WTC11 (cell line): ENCODE measurements at places on chromosomes 12 and 14. TPM values are rescaled to one million over a fixed set of nuclear protein-coding genes. Genes with fewer than 3 reads are reported as not detected.

The GPHB5 gene
- not detected in 3 replicates for total RNA-seq

The TOMM20L gene
- total RNA-seq = not detected in 3 replicates

The CMA1 gene
- not detected in 3 replicates for total RNA-seq

The SOAT2 gene
- total RNA-seq = not detected in 3 replicates

The TSPAN8 gene
- total RNA-seq = 0.16 to 0.41 TPM (median 0.37 TPM) in 3 replicates

The CLBA1 gene
- total RNA-seq = 2.6 to 3.8 TPM (median 2.8 TPM) in 3 replicates

The MTERF2 gene
- total RNA-seq = 7.0 to 9.3 TPM (median 9.0 TPM) in 3 replicates

The LRTM2 gene
- 0.30 to 0.66 TPM (median 0.34 TPM) in 3 replicates for total RNA-seq

The POTEG gene
- total RNA-seq = not detected in 3 replicates

The ANO4 gene
- total RNA-seq = 1.8 to 2.6 TPM (median 2.2 TPM) in 3 replicates

The TPH2 gene
- total RNA-seq = 0.55 to 0.83 TPM (median 0.64 TPM) in 3 replicates

The RIPK3 gene
- total RNA-seq = 0.37 to 1.2 TPM (median 0.83 TPM) in 3 replicates

The SLC16A7 gene
- total RNA-seq = 2.7 to 4.1 TPM (median 3.4 TPM) in 3 replicates

The KSR2 gene
- total RNA-seq = 2.4 to 2.6 TPM (median 2.4 TPM) in 3 replicates

The PDE3A gene
- total RNA-seq = 2.2 to 2.8 TPM (median 2.3 TPM) in 3 replicates

DNA sequence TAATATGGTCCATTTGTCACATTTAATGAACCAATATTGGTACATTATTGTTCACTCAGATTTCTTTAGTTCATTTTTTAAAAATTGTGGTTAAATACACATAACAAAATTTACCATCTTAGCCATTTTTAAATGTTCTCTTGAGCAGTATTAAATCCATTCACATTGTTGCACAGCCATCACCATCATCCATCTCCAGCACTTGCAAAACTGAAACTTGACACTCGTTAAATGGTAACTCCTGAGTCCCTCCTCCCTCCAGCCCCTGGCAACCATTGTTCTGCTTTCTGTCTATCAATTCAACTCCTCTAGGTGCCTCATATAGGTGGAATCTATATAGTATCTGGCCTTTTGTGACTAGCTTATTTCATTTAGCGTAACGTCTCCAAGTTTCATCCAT, 86.4 kb downstream of the ACACB start:
- DNase-seq = no peak

DNA sequence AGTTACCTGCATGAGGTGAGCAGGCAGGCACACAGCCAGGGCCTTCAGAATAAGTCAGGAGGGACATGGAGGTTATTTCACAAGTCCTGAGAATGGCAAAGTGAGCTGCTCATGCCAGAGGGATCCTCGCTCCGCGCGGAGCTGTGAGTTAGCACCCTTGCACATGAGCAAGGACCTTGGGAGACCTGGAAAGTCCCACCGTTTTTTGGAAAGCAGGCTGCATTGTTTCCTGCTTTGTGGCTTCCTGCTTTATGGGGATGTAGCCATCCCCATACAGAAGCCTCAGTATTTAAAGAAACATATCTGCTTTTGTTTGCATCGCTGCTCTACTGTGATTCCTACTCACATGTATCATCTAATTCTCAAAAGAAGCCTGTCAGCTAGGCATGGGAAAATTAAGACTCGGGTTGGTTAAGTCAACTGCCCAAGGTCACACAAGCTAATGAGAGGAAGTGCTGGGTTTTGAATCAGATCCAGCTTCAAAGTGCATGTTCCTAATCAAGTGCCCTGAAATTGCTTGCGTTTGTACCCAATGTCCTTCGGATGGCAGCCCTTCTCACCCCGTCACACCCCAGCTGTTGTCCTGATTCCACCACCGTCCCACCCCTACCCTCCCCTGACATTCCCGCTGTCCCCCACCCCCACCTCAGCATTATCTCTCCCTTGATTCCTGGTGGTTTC, 106.2 kb downstream of the CRACR2A start:
- no peak for DNase-seq

- no peak for DNase-seq
Observed at GRCh38 chr12:66775871-66776270, 97.0 kb upstream of the GRIP1 start.

DNA sequence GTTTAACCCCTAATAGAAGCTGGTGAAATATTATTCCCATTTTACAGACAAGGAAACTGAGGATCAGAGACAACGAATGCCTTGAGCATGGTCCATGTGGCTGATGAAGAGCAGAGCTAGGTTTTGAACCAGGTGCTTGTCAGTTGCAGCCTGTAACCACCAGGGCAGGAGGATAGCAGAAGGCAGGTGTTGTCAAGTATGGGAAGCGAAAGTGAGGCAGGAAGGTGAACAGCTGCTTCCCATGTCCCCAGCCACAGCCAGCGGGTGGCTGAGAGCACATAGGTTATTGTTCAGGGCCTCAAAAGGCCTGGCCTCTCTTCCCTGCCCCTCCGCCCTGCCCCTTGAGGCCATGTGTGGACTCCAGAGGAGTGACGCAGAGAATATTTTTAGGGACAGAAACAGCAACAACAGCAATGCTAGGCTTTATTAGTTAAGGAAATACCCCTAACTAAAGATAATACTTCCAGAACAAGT, 39.6 kb downstream of the IQSEC3 start:
- DNase-seq = peak; percentile 46

GRCh38 chr12:15627995-15628945, 160.9 kb downstream of the EPS8 start:
- DNase-seq = no peak

DNA sequence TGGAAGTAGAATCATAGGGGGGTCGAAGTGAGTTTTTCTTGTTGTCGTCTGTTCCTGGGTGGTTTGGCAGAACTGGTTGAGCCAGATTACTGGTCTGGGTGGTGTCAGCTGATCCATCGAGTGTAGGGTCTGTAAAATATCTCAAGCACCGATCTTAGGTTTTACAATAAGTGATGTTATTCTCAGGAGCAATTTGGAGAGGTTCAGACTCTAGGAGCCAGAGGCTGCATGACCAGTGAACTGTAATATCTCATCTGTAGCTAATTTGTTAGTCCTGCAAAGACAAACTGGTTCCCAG, 9.7 kb upstream of the SERPINA1 start:
- no peak for DNase-seq

- DNase-seq = no peak
Observed at GRCh38 chr14:50926851-50927386, 17.4 kb downstream of the PYGL start.

- DNase-seq = no peak
Observed at GRCh38 chr12:9387450-9387849, 179.3 kb upstream of the PZP start.

- DNase-seq = no peak
Observed at GRCh38 chr12:103379670-103380069, 116.1 kb downstream of the C12orf42 start.

DNA sequence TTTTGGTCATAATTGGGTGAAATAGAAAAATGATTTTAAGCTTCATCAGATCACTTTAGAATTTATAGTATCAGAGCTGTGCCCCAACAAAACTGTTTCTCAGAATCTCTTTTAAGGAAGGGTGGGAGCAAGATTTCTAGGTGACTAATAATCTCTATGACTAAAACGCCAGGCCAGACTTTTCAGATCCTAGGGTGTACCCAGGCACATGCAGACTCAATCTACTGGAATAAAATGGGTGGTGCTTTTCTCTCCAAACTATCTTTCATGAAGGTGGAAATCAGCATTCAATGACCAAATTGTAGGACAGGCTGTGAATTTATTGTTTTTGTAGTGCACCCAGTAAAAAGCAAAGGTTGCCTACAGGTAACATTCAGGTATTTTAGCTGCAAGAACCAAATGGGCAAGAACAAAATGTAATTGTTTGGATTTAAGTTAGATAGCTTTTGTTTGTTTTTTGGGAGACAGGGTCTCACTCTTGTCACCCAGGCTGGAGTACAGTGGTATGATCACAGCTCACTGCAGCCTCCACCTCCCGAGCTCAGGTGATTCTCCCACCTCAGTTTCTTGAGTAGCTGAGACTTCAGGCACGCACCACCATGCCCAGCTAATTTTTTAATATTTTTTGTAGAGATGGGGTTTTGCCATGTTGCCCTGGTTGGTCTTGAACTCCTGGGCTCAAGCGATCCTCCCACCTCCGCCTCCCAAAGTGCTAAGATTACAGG, 49.5 kb downstream of the PPP2R5C start:
- DNase-seq = no peak

DNA sequence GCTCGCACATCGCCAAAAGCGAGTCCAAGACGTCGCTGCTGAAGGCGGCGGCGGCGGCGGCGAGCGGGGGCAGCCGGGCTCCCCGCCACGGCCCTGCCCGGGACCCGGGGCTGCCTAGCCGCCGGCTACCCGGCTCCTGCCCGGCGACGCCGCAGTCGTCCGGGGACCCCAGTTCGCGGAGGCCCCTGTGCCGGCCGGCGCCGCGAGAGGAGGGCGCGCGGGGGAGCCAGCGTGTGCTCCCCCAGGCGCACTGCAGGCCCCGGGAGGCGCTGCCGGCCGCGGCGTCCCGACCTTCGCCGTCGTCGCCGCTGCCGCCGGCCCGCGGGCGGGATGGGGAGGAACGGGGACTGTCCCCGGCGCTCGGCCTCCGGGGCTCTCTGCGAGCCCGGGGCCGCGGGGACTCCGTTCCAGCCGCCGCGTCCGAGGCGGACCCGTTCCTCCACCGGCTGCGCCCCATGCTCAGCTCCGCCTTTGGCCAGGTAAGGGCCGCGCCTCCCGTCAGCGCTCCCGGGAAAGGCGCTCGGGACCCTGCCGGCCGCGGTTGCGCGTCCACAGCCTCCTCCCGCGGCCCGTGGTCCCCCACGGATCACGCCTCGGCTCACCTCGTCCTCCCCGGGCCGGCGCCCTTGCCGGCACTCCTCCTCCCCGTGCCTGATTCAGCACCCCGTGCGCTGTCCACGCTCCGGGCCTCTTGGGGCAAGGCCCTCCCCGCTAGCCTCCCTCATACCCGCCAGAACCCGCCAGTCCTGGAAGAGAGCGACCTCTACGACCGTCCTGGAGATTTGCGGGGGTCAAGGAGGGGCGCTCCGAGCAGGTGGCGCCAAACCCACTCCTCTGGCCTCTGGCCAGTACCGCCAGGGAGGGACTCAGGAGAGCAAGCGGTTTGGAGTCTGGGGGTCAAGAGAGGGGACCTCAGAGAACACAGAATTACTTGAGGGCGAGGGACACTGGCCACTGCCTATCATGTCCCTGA, 721 bp downstream of the CABP1 start:
- peak; percentile 84 for DNase-seq

GRCh38 chr14:93957751-93958566, 18.4 kb downstream of the ASB2 start:
- DNase-seq = no peak

GRCh38 chr14:47261350-47261749, 414.1 kb downstream of the MDGA2 start:
- no peak for DNase-seq

- DNase-seq = peak; percentile 73
Observed at GRCh38 chr12:1523558-1524050, 70.8 kb downstream of the FBXL14 start.

GRCh38 chr12:117441751-117442150, 80.3 kb upstream of the NOS1 start:
- no peak for DNase-seq

DNA sequence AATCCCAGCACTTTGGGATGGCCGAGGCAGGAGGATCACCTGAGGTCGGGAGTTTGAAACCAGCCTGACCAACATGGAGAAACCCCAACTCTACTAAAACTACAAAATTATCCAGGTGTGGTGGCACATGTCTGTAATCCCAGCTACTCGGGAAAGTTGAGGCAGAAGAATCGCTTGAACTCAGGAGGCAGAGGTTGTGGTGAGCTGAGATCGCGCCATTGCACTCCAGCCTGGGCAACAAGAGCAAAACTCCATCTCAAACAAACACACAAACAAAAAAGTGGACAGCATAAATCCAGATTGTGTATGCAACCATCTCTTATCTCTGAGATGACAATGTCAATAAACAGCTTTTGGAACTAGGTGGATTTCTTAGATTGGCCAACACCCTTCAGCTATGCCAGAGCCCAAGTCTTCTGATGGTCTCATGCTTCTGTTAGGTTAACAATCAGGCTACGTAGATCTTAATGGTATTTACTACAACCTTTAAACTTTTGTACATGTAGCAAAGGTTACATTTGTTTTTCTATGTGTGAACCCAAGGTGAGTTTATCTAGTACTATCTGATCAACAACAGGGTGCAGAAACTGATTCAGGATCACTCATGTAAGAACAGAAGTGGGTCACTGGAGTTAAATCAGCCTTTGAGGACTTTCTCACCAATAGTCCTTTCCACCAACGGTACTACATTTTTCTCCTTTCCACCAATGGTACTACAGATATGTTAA, 73.7 kb downstream of the DUSP16 start:
- DNase-seq = no peak

DNA sequence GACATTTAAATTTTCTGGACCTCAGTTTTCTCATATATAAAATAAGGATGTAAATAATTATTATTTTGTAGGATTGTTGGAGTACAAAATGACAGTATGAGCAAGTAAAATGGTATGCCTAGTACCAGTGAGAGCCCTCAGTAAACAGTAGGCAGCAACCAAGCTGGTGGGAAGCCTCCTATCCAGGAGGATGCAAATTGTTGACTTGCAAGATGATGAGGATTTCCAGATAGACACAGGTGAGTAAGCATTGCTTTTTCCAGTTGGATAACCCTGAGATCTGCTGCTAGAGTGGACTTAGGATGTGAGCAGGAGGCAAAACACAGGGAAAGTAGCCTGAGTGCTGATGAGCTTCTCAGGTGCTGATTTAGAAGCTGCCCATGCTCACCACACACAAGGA, 28.2 kb upstream of the AMIGO2 start:
- no peak for DNase-seq

GRCh38 chr12:113464452-113464775, 7.3 kb downstream of the LHX5 start:
- no peak for DNase-seq

DNA sequence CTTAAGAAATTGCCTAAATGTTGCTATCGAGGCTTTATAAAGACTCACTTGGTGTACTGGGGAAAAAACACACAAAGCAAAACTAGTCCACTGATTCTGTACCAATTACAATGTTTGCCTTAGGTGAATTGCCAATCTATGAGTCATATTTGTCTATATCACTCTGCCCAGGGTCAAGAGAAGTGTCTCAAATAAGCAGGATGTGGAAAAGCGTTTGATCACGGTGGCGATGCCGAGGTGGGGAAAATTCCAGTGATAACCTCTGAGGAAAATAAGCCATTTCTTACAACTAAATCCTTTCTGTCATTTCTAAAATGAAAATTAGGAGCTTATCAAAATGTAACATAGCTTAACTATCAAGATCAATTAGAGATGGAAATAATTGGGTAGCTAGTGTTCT, 148.6 kb upstream of the DIO3 start:
- no peak for DNase-seq
